ENCODE measurements at places on chromosomes 13 and 19.
A peak's percentile ranks its signal among the peaks of the same experiment; 100 is the strongest.

GRCh38 chr19:18043676-18044075 is 35.7 kb downstream of the ARRDC2 start:
- DNase-seq: no peak

DNA sequence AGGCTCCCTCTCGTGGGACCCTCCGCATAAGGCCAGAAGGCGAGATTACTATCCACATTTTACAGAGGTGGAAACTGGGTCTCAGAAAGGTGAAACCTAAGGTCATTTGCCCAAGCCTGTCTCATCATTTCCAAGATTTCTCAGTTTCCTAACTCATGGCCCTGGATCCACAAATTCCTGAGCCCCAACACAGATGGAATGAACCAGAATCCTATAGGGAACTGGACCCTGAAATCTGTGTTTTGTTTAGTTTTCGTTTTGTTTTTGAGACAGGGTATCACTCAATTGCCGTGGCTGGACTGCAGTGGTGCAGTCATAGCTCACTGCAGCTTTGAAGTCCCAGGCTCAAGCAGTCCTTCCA is 563 bp upstream of the GNG7 start:
- DNase-seq: no peak

GRCh38 chr19:46471116-46471733 is at the start of gene PNMA8A:
PNMA8A (minus strand) TSS chr19:46471563; CDS start chr19:46471035, 528 bp downstream.
- DNase-seq: peak; percentile 27

DNA sequence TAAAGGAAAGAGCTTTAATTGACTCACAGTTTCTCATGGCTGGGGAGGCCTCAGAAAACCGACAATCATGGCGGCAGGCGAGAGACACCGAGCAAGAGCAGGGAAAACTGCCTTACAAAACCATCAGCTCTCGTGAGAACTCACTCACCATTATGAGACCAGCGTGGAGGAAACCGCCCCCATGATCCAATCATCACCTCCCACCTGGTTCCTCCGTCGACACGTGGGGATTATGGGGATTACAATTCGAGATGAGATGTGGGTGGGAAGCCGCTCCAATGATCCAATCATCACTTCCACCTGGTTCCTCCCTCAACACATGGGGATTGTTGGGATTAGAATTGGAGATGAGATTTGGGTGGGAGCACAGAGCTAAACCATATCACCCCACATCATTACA is 293.9 kb downstream of the ABCC4 start:
- no peak for DNase-seq

DNA sequence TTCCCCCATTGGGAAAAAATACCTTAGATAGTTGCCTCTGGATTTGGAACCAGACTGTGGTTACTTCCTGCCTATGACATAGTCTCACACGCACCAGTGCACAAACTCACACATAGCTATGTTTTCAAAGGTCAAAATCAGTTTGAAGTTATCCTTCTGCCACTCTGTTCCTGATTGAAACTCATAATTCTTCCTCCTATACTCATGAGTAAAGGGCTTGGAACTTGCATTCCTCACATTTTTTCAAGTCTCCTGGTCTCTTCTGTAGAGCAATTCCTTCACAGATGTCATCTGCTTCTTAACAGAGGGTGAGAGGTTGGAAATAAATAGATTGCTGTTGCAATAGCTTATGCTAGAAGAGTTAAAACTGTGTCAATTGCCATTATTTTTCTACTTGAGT is 18.6 kb upstream of the POSTN start:
- DNase-seq: no peak

DNA sequence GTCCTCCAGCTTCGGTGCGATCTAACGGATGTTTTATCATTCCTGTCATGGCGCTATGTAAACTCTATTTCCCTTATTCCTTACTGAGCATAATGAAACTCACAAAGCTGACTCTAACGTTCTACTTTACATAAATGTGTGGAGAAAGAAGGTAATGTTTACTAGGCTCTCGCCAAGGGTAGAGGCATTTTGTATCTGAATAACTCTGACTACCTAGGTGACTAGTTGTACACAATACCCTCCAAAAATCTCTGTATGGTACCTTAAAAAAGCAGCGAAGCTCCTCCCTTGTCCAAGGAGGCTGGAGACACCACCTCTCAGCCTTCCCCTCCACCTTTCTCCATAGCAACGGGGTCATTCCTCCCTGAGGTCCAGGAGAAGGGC is 316 bp upstream of the ZNF530 start:
- no peak for DNase-seq

- no peak for DNase-seq
Observed at GRCh38 chr19:34732612-34733211, 1.3 kb upstream of the ZNF181 start.

- peak; percentile 32 for DNase-seq
Observed at GRCh38 chr13:48160606-48161278, 65.8 kb upstream of the MED4 start.

GRCh38 chr13:102035969-102036368 is 365.9 kb downstream of the FGF14 start:
- DNase-seq: no peak

- no peak for DNase-seq
Observed at GRCh38 chr13:43022934-43023288, 475 bp upstream of the DNAJC15 start.

GRCh38 chr19:16184665-16185122 is 516 bp upstream of the FAM32A start:
- no peak for DNase-seq

DNA sequence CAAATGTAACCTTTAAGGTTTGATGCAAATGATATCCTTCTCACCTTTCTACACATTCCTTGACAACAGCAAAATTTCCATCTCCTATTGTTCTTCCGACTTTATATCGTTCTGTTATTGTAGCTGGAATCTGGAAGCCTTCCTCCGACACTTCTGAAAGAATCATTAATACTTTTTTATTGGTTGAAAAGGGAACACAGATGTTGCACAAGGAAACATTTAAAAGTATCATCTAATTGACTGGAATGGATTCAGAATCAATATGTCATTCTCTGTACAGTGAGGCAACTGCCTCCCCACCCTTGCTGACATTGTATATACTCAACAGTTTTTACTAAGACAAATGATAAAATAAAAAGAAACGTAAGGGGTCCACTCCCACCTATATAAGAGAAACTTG is 295.2 kb downstream of the DCLK1 start:
- DNase-seq: no peak

DNA sequence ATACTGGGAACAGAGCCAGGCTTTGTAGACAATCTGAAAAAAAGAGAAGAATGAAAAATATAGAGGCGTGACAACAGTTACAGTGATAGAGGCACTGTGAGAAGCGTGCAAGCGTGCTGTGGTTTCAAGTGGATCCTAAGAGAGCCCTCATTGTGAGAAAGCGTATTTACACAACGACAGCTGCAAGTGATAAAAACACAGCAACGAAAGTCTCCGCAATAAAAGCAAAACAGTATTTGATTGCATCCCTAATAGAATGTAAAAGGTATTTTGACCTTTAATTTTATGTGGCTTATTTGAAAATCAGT is 642.7 kb upstream of the ARGLU1 start:
- DNase-seq: no peak

- DNase-seq: no peak
Observed at GRCh38 chr19:51978882-51979281, 7.8 kb downstream of the ZNF350 start.

GRCh38 chr13:108070925-108071324 is 144.4 kb downstream of the LIG4 start:
- DNase-seq: no peak

DNA sequence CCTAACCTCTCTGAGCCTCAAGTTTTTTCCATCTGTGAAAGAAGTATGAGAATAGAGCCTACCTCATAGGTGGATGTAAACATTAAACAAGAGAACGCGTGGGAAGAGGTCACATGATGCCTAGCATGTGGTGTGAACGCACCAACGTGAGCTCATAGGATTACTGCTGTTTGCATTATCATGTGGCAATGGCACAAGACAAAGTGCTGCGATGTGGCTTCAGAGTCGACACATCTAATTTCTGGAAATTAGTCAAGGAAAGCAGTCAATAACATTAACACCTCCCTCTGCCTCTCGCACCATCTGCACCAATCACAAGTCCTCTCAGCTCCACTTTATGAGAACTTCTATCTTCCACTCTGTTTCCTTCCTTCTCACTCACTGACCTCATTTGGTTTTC is 489.7 kb downstream of the COG6 start:
- peak; percentile 12 for DNase-seq

- DNase-seq: no peak
Observed at GRCh38 chr13:93976528-93976927, 503.0 kb downstream of the DCT start.

DNA sequence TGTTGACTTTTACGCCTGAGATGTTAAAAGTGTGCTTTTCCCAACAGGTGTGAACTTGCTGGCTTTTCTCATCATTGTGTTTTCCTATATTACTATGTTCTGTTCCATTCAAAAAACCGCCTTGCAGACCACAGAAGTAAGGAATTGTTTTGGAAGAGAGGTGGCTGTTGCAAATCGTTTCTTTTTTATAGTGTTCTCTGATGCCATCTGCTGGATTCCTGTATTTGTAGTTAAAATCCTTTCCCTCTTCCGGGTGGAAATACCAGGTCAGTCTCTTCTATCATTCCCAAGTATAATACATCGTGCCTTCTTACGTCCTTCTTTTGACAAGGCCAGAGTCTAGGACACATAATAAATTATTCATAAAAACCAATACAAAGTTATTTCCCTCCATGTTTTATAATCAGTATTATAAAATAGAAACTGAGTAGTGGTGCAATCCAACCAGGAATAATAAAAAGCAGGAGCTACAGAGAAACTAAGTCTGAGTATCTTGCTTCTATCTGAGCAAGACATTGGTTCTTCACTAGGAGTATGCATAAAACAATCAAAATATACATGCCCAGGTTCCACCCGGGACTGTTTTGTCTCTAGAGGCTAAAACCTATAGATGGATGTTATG is 57.9 kb downstream of the RXFP2 start:
- DNase-seq: no peak

GRCh38 chr19:48819366-48819816 is 8.6 kb upstream of the BCAT2 start:
- DNase-seq: no peak

DNA sequence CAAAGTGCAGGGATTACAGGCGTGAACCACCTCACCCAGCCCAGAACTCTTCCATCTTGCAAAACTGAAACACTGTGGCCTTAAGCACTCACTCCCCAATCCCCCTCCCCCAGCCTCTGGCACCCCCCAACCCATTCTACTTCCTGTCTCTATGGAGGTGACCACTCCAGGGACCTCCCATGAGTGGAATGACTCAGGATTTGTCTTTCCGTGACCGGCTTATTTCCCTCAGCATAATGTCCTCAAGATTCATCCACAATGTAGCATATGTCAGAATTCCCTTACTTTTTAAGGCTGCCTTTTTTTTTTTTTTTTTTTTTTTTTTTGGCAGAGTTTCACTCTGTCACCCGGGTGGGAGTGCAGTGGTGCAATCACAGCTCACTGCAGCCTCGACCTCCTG is 3.6 kb upstream of the F2RL3 start:
- no peak for DNase-seq

- no peak for DNase-seq
Observed at GRCh38 chr13:65378943-65379519, 1851.1 kb downstream of the PCDH9 start.

- DNase-seq: no peak
Observed at GRCh38 chr13:36778083-36778671, 40.8 kb upstream of the RFXAP start.

DNA sequence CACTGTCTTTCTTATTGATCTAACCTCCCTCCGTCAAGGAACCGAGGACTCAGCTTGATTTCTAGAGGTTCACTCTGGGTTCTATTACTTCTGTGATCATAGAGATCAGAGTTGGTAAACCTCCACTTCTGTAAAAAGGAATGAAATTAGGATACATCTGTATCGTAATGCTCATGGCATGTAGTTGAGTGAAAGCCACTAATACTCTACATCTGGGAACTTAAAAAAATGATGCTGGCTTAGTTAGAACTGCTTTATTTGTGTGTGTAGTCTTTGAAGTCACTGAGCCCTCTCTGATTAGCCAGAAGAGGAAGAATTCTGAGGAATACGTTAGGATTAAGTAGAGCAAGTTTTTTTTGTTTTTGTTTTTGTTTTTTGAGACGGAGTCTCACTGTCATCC is 140.8 kb downstream of the GGACT start:
- no peak for DNase-seq

DNA sequence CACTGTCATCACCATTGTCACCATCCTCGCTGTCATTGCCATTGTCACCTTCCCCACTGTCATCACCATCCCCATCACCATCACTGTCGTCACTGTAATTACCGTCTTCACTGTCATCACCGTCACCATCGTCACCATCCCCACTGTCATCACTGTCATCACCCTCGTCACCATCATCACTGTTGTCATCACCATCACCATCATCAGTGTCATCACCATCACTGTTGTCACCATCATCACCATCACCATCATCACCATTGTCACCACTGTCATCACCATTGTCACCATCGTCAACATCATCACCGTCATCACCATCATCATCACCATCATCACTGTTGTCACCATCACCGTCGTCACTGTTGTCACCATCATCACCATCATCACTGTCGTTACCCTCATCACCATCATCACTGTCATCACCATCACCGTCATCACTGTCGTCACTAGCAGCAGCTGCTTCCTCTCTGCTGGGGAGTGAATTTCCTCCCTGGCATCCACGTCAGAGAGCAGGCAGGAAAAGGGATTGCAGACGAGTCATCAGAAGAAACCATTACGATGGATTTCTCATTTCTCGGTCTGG is 27.3 kb downstream of the TMEM255B start:
- peak; percentile 20 for DNase-seq

DNA sequence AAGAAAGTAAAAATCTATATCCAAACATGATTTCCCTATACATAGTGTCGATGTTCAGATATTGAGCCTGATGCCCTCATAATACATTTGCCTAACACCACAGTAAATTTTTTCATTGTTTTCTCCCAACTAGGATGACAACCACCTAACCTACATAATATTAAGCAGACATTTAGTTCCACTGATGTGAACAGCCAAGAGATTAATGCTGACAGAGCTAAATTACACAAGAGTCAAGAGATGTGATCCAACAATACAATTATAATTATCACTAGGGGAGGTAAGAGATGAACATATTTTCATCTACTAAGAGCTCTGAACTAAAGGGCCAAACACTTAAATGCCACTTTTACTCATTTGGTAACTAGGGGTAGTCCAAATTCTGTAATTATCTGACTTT is 145.9 kb downstream of the DACH1 start:
- DNase-seq: no peak

DNA sequence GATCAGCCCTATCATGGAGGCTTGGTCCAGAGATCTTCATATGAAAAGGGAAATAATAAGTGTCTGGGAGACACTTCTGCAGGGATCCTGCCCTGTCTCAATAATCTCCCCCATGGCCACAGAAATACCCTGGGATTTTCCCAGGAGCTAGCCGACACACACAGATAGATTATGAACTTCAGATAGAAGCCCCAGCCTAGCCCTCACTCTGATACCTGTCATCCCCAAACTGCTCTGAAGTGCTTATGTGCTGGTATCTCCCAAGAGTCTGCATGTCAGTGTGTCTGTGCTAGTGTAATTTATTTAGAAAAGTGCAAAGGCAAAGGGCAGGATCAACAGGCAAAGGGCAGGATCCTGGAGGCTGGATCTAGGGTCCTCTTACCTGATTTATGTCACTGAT is 38.7 kb upstream of the ZNF766 start:
- no peak for DNase-seq

- DNase-seq: no peak
Observed at GRCh38 chr13:104043184-104043583, 977.0 kb upstream of the SLC10A2 start.

GRCh38 chr13:60397704-60398378 is 821 bp downstream of the TDRD3 start:
- DNase-seq: peak; percentile 74
